ENCODE measurements at places on chromosomes 1 and 21.

DNA sequence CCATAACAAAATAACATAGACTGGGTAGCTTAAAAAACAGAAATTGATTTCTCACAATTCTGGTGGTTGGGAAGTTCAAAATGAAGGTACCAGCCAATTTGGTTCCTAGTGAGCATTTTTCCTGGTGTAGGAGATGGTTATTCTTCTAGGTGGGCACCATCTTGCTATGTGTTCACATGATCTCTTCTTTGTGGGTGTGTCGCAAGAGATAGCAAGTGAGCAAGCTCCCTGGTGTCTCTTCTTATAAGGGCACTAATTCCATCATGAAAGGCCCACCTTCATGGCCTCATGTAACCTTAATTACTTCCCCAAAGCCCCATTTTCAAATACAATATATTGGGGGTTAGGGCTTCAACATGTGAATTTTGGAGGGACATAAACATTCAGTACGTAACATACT is 38.8 kb upstream of the ATP5PO start:
- DNase-seq: no peak

DNA sequence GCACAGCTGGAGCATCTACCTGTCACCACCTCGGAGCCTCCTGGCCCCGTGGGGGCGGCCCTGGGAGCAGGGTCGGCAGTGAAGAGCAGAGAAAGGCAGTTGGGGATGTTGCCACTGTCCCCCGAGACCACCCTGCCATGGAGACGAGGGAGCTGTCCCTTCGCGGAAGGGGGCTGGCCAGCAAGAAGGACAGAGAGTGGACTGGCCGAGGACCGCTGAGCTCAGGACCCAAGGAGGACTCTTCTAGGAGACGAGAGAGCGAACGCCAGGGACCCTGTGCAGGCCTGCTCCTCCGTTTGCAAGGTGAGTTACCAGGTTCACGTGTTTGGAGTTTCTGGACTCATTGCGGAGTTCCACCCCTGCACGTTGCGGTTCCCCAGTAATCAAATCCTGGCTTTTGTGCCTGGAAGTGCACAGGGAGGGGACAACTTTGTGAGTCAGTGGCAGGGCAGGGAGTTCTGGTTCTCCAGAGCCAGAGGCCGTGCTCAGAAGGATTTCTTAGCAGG is 5.6 kb upstream of the POFUT2 start:
- no peak for DNase-seq

DNA sequence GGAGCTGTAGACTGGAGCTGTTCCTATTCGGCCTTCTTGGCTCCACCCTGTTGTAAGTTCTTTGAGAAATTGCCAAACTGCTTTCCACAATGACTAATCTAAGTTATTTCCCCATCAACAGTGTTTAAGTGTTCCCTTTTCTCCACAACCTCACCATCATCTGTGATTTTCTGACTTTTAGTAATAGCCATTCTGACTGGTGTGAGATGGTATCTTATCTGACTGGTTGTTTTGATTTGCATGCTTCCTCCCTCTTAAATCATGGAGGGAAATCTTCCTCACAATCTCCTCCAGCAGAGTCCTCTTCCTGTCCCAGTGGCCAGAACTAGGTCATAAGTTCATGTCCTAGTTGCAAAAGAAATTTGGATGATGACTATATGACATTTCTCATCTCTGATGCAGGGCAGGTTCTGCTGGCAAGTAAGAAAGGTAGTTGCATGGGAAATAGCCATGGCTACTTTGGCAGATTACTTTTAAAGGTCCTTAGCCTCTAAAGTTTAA is 294.0 kb downstream of the LRRC40 start:
- DNase-seq: peak; percentile 65

GRCh38 chr1:41383094-41383852 is 22.0 kb downstream of the FOXO6 start:
- DNase-seq: no peak

GRCh38 chr1:55580845-55581332 is 365.7 kb upstream of the USP24 start:
- peak; percentile 87 for DNase-seq

DNA sequence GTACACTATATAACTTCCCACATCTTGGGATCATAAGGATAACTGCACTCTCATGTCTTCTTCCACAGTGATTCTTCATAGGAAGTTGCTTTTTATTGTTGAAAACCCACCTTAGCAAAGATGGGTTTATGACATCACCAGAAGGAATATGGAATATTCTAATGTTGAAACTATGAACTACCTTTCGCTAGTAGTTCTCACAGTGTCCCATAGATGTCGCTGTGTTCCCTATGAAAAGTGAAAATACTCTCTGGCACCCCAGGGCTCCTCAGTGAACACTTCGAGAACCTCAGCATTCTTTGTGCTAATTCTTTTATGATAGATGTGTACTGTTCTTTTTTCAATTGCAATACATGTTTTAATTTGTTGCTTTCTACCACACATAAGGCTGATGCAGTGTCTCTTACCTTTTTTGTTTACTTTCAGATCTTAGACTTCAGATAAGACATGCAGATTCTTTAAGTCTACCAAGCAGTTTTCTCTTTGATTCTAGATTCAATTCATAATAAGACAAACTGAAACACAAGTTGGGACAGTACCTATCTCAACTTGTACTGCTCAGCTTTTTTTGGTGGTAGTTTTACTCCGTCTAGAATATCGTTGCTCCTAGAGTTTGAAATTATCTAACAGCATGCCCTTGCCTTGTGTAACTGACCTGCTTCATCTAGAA is 90.8 kb downstream of the GTF2B start:
- no peak for DNase-seq

DNA sequence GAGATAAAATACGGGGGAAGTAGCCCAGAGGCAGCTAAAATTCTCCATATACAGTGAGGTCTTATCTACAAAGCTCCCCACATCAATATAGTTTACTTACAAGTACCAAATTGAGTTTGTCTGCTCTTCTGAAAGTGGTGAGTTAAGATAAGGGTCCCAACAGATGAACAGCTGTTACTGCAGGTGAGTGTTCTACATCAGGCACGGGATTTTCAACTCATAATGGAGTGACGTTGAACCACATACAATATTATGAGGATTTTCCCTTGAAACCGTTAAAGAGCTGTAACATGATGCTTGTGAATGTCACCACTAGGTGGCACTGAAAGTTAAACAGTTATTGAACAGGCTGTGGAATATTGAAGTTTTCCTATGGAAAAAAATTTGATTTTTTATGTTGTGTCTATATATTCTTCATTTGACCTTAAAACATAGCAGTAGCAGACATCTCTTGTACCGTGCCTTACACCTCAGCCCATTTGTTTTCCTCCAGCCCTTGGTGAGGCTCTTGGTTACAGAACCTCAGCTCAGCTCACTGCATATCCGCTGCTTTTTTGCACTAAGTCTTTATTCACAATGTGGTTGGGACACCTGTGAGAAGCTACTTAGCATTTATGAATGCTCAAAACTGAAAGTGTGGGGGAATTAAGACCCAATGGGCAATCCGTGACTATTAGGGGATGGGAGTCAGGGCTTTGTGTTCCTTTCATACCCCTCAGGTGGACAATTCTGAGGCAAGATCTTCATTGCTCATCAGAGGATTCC is 23.2 kb downstream of the CD1D start:
- peak; percentile 24 for DNase-seq

GRCh38 chr21:21203822-21204339 is 205.7 kb downstream of the NCAM2 start:
- no peak for DNase-seq

DNA sequence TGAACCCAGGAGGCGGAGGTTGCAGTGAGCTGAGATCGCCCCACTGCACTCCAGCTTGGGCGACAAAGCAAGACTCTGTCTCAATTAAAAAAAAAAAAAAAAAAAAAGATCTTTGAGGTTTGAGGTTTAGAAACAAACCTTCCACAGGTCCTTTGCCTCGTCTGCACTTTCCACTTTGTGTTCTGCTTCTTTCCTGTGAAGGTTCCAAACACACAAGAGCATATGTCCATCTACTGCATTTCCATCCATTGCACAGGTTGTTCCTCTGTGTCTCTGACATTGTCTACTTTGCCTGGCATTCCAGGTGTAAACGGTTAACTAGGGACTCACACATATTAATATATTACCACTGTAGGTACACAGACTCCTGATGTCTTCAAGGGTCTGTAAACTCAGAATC is 40.1 kb downstream of the DSTYK start:
- DNase-seq: no peak

GRCh38 chr1:154239491-154239890 is 18.7 kb downstream of the UBAP2L start:
- no peak for DNase-seq

GRCh38 chr1:980602-981395 is 1.1 kb downstream of the PERM1 start:
- DNase-seq: no peak

DNA sequence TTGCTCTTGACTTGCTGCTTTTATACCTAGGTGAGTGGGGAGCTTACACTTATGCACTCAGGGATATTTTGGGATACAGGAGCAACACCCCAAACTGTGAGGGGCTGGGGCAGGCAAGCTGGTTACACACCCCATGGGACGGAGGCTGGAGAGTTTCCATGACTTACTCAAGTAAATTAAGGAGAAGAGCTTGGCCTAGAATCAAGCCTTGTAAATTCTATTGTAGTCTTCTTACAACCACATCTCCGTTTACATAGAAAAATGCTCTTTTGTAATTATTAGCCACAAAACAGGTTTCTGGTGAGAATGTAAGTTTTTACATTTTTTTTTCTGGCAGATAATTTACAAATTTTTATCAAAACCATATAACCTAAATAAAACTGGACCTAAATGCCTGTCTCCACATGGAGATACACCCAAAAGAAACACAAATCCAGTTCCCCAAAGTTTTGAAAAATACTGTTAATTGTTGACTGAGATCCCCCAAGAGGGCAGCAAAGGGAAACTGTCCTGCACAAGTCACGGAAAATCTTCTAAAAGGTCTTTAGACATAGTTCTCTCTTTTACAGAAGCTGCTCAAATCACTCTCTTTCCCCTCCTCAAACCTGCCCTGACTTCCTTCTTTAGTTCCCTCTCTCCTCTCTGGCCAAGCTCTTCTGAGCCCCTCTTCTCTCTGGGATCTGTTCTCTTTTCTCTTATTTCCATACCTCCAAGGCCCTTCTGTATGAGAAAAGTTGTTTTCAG is 134.0 kb downstream of the HIVEP3 start:
- peak; percentile 47 for DNase-seq

- DNase-seq: peak; percentile 74
Observed at GRCh38 chr1:64516803-64517568, 47.1 kb downstream of the CACHD1 start.

Data from fibroblast of skin of left biceps (primary cell).